ENCODE measurements at places on chromosomes 11 and 22. TPM values are rescaled to one million over a fixed set of nuclear protein-coding genes. Genes with fewer than 3 reads are reported as not detected.

MYBPC3 gene
- polyA plus RNA-seq: 1.4 TPM

RBMXL2 gene
- not detected for polyA plus RNA-seq

SERGEF gene
- 55.5 TPM for polyA plus RNA-seq

DUSP8 gene
- 3.2 TPM for polyA plus RNA-seq

SCGB2A2 gene
- polyA plus RNA-seq: not detected

IRAG1 gene
- polyA plus RNA-seq: 2.8 TPM

DEUP1 gene
- not detected for polyA plus RNA-seq
